ENCODE measurements at places on chromosomes 3 and 15. TPM values are rescaled to one million over a fixed set of nuclear protein-coding genes. Genes with fewer than 3 reads are reported as not detected.

DNA sequence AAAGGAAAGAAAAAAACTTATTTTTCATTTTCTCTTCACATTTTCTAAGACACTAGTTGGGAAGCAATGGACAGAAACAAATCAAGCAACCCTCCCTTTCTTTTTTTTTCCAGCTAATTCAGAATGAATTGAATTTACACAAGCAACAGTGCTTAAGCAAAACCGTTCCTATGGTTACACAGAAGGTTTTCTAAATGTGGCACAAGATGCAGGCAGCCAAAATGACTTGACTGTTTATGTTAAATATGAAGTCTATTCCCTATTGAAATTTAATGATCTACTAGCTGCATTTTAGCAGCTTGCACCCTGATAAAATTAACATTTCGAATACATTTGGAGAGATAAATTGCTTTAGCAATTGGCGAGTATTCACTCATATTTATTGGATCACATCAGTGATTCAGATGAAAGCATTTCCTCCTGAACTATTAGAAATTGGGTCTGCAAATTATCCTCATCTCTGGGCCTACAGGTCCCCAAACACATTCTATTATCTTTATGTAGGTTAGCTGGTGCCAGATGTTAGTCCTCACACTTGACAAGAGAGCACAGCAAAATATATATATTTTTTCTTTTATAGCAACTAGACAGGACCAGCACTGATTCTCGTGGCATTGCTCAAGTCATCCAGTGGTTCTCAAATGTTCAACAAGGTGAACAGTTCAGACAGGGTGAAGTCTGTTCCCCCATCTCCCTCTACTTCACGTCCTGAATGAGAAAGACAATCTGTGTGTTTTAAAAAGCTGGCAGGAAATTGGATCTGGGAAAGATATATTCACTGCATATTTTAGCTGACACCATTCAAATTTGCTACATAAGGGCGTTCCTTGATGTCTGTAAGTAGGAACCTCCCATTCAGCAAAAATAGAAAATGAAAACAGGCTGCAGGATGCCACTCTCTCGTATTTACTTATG lies 463.6 kb upstream of the KCNMB2 start:
- H3K4me1 ChIP-seq: no peaks in the 10 kb centered on the region
- no peaks in the 10 kb centered on the region for H3K36me3 ChIP-seq
- no peaks in the 10 kb centered on the region for H3K27me3 ChIP-seq
- H3K27ac ChIP-seq: no peak overlapping the region
- no peak for DNase-seq

- H3K4me3 ChIP-seq: no peak overlapping the region
- no peaks in the 10 kb centered on the region for H3K36me3 ChIP-seq
- H3K27ac ChIP-seq: no peak overlapping the region
- DNase-seq: no peak
Observed at GRCh38 chr3:41296556-41296955, 97.3 kb downstream of the CTNNB1 start.

- no peaks in the 10 kb centered on the region for H3K4me1 ChIP-seq
- H3K27me3 ChIP-seq: no peaks in the 10 kb centered on the region
- no peak overlapping the region for H3K4me3 ChIP-seq
- H3K36me3 ChIP-seq: no peaks in the 10 kb centered on the region
- no peak overlapping the region for H3K27ac ChIP-seq
Observed at GRCh38 chr3:133112666-133113065, 74.5 kb downstream of the TMEM108 start.

- peaks cover under 1% of the 10 kb centered on the region for H3K4me1 ChIP-seq
- H3K27ac ChIP-seq: no peak overlapping the region
- no peaks in the 10 kb centered on the region for H3K27me3 ChIP-seq
- DNase-seq: no peak
- H3K36me3 ChIP-seq: no peaks in the 10 kb centered on the region
- no peak overlapping the region for H3K4me3 ChIP-seq
Observed at GRCh38 chr15:40790718-40791117, 16.2 kb upstream of the ZFYVE19 start.

GRCh38 chr3:114903213-114903612 lies 243.9 kb downstream of the ZBTB20 start:
- no peaks in the 10 kb centered on the region for H3K4me1 ChIP-seq
- H3K4me3 ChIP-seq: no peak overlapping the region
- no peaks in the 10 kb centered on the region for H3K27me3 ChIP-seq

DNA sequence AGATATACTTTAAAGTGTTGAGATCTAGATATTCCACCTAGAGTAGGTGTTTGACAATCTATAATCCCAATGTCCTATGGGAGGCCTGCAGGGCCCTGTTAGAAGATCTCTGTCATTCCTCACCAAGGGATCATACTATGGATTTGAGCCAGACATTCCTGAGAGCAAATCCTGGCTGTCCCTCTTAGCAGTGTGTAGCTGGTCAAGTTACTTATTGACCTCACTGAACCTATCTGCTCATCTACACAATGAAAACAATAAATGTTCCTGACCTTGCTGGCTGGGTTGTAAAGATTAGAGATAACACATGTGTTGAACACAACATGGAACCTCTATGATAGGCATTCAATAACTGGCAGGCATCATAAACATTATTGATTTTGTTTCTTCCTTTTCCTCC lies 265.6 kb upstream of the ATP11B start:
- no peaks in the 10 kb centered on the region for H3K4me1 ChIP-seq
- no peaks in the 10 kb centered on the region for H3K36me3 ChIP-seq
- no peak overlapping the region for H3K27ac ChIP-seq
- H3K27me3 ChIP-seq: no peaks in the 10 kb centered on the region

GRCh38 chr3:94293793-94294195 lies 230.9 kb downstream of the NSUN3 start:
- no peak overlapping the region for H3K4me3 ChIP-seq
- no peaks in the 10 kb centered on the region for H3K4me1 ChIP-seq
- no peaks in the 10 kb centered on the region for H3K27me3 ChIP-seq
- no peaks in the 10 kb centered on the region for H3K36me3 ChIP-seq
- DNase-seq: no peak

DNA sequence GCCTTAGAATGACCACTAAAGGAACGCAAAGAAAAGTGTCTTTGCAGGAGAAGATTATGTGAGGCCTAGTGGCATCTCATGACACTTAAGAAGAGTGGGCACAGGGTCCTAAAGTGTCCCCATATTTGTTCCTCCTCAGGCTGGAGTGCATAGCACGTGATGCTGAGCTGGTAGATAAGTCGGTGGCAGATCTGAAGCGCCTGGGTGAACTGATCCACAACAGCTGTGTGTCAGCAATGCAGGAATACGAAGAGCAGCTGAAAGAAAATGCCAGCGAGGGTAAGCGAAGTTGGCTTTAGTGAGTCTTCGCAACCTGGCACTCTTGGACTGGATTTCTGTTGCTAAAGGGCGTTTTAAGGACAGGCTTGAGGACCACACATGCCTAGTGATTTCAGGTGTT lies 92.6 kb downstream of the CHD2 start:
- H3K27me3 ChIP-seq: no peaks in the 10 kb centered on the region
- no peaks in the 10 kb centered on the region for H3K4me1 ChIP-seq
- DNase-seq: no peak
- no peak overlapping the region for H3K4me3 ChIP-seq

DNA sequence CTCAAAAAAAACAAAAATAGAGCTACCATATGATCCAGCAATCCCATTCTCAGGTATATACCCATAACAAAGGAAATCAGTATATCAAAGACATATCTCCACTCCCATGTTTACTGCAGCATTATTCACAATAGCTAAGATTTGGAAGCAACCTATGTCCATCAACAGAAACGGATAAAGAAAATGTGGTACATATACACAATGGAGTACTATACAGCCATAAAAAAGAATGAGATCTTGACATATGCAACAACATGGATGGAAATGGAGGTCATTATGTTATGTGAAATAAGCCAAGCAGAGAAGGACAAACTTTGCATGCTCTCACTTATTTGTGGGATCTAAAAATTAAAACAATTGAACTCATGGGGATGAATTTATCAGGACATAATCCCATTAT lies 19.6 kb downstream of the PEAK1 start:
- H3K4me3 ChIP-seq: no peak overlapping the region
- no peaks in the 10 kb centered on the region for H3K36me3 ChIP-seq
- no peak for DNase-seq
- no peaks in the 10 kb centered on the region for H3K4me1 ChIP-seq
- H3K27me3 ChIP-seq: no peaks in the 10 kb centered on the region

GRCh38 chr15:63901912-63902670 lies 68.3 kb upstream of the HERC1 start:
- H3K4me3 ChIP-seq: no peak overlapping the region
- H3K36me3 ChIP-seq: no peaks in the 10 kb centered on the region
- no peaks in the 10 kb centered on the region for H3K4me1 ChIP-seq
- no peak overlapping the region for H3K27ac ChIP-seq
- DNase-seq: no peak
- no peaks in the 10 kb centered on the region for H3K27me3 ChIP-seq

DNA sequence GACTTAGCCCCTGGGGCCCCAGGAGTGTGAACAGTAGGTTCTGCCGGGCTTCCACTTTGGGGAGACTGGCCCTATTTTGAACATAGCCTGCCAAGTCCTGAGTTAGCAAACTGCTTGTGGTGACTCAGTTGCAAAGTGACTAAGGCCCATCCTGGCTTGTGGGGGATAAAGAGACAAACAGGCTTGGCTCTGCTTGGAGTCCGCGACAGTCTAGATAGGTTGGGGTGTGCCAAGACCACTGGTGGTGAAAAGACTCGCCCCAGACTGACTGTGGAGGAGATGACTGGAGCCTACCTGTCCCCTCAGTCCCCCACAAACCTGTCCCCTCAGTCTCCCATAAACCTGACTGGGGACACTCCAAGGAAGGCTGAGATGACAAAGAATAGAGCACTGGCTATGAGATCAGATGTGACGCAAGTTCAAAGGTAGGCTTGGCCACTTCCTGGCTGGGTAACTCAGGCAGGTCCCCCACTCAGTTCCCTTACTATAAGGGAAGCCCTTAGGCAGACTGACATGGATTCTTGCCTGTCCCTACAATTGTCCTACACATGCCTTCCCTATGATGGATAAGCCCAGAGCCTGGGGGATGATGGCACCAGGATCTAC lies 4.3 kb downstream of the DNASE1L3 start:
- H3K4me1 ChIP-seq: no peaks in the 10 kb centered on the region
- no peaks in the 10 kb centered on the region for H3K27me3 ChIP-seq
- H3K36me3 ChIP-seq: no peaks in the 10 kb centered on the region
- no peak overlapping the region for H3K4me3 ChIP-seq

- H3K4me1 ChIP-seq: no peaks in the 10 kb centered on the region
- H3K27ac ChIP-seq: no peak overlapping the region
- no peaks in the 10 kb centered on the region for H3K36me3 ChIP-seq
- H3K4me3 ChIP-seq: no peak overlapping the region
- no peak for DNase-seq
- no peaks in the 10 kb centered on the region for H3K27me3 ChIP-seq
Observed at GRCh38 chr3:156635034-156635433, 39.4 kb upstream of the TIPARP start.

- no peaks in the 10 kb centered on the region for H3K4me1 ChIP-seq
- no peak overlapping the region for H3K27ac ChIP-seq
- H3K27me3 ChIP-seq: no peaks in the 10 kb centered on the region
- no peak for DNase-seq
- H3K4me3 ChIP-seq: no peak overlapping the region
Observed at GRCh38 chr3:148044151-148044550, 635.0 kb downstream of the ZIC1 start.

DNA sequence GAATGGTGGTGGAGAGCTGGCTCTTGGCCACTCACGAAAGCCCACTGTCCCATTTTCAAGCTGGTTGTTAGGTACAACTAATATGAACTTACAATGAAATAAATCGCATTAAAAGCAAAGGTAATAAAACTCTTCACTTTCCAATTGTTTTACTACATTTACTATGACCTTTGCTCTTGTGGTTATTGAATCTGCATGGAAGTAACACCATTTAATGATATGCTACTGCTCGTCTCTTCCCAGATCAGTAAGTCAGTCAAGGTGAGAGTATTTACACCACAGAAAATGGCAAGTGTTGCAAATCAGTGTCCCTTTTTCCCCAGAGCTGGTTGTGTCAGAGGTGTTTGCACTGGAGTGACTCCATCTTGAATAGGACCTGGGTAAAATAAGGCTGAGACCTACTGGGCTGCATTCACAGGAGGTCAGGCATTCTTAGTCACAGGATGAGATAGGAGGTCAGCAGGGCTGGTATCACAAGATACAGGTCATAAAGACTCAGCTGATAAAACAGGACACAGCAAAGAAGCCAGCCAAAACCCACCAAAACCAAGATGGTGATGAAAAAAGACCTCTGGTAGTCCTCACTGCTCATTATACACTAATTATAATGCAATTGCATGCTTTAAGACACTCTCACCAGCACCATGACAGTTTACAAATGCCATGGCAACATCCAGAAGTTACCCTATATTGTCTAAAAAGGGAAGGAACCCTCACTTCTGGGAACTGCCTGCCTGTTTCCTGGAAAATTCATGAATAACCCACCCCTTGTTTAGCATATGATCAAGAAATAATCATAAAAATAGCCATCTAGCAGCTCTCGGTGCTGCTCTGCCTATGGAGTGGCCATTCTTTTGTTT lies 57.6 kb downstream of the FRMD4B start:
- H3K4me1 ChIP-seq: no peaks in the 10 kb centered on the region
- H3K36me3 ChIP-seq: no peaks in the 10 kb centered on the region
- H3K27me3 ChIP-seq: no peaks in the 10 kb centered on the region
- no peak overlapping the region for H3K27ac ChIP-seq
- H3K4me3 ChIP-seq: no peak overlapping the region

DNA sequence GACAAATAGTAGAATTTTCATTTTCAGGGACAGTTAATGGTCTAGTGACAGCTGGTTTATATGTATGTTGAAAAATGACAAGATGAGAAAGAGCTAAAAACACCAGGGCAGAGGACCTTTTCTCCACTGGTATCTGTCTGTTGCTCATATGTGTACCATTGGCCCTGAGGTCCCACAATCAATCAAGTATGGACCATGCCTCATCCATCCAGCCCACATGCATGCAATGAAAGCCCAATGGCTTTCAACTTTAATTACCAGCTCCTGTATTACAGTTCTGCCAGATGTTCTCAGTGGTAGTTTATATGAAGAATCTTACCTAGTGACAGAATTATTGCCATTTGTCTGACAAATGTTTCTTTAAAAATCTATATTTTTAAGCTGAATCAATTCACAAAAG lies 234.1 kb downstream of the ZMAT3 start:
- H3K27me3 ChIP-seq: no peaks in the 10 kb centered on the region
- DNase-seq: no peak
- no peak overlapping the region for H3K4me3 ChIP-seq
- H3K36me3 ChIP-seq: no peaks in the 10 kb centered on the region

PLCB2 gene
- total RNA-seq: 4.3 TPM

XYLB gene
- 5.2 TPM for total RNA-seq

FOXL2 gene
- not detected for total RNA-seq

ZNF860 gene
- total RNA-seq: 4.2 TPM

Data from breast epithelium (tissue), 4 donors.